ENCODE measurements at places on chromosomes 2 and 18.

DNA sequence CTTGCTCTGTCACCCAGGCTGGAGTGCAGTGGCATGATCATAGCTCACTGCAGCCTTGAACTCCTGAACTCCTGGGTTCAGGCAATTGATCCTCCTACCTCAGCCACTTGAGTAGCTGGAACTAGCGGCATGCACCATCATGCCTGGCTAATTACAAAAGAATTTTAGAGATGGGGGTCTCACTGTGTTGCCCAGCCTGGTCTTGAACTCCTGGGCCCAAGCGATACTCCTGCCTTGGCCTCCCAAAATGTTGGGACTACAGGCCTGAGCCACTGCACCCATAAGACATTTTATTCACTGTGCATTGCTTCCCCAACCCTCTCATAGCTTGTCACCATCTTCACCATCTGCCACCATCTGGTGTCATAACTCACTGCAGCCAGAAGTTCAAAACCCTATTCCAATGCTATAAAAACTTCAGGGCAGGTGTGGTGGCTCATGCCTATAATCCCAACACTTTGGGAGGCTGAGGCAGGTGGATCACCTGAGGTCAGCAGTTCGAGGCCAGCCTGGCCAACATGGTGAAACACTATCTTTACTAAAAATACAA lies 78.7 kb downstream of the NCAPH start:
- DNase-seq: no peak

DNA sequence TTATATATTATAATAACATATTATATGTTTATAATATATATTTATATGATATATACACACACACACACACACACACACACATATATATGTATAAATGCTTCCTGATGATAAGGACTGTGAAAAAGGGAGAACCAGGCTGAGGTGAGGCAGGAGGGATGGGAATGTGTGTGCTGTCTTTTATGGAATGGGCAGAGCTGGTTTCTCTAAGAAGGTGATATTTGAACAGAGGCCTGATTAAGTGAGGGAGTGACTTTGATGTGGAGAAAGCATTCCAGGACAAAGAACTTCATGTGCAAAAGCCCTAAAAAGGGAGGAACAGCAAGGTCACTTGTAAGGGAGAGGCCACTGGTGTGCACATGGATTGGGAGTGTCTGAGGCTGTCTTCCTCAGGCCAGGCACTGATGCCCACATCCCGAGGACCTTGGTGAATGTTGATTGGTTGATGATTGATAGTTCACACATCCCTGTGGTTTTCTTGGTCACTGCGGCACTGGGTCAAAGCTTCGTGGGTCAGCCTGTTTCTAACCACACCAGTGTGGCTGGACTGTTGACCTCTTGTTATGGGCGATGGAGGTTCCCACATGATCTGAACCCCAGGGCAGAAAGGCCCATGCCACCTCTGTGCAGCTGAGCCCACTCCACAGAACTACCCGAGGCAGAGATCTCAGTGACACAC lies 196.9 kb downstream of the MYCN start:
- DNase-seq: no peak

GRCh38 chr2:197453914-197454398 lies 604 bp downstream of the COQ10B start:
- no peak for DNase-seq

- DNase-seq: no peak
Observed at GRCh38 chr2:238434846-238435751, 8.4 kb downstream of the ASB1 start.

DNA sequence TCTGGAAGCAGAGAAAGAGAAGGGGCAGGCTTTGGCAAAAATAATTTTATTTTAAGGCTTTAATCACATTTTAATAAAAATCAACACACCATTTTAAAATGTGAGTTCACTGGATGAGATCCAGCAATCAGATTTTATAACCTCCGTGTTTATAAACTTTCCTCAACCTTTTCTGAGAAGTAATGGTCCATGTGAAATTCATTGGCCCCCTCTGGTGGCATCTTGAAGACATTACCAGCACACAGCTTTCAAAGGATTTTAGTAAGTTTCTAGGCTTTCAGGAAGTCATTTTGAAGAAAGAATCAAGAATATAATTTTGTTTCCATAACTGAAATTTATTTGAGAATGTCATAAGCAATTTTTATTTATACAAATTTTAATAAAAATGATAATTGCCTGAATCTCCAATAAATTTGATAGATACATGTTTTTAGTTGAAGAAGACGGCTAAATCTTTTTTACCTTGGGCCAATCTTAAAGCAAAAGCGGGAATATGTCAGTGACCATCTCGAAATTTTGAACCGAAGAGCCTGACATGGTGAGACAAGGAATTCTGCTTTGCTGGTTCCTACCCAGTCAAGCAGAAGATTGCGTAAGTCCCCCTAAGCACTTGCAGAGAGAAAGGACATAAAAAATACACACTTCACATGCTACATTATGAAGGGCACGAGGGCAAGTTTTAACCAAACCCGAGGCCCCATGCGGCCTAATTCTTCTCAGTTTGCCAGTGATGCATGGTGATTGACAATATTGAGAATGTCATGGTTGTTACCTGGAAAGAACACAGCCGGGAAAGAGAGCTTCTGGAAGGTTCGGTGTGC lies 128.4 kb upstream of the CBLN2 start:
- DNase-seq: peak; percentile 14

DNA sequence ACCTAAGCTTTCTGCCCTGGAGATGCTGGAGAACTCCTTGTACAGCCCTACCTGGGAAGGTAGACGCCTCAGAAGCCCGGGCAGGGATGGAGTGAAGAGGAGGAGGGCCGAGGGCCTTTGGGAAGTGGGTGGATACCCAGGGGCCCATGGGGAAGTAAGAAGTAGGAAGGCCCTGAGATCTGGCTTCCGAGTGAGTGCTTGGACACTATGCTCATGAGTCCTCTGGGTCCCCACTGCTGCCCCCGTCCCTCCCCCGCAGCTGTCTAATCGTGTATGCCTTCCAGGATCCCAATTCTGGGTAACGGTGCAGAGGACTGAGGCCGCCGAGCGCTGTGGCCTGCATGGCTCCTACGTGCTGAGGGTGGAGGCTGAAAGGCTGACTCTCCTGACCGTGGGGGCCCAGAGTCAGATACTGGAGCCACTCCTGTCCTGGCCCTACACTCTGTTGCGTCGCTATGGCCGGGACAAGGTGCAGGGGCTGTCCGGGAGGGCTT lies 1.1 kb downstream of the DOK1 start:
- peak; percentile 30 for DNase-seq

- DNase-seq: peak; percentile 71
Observed at GRCh38 chr2:9770308-9771100, 72.8 kb upstream of the TAF1B start.

DNA sequence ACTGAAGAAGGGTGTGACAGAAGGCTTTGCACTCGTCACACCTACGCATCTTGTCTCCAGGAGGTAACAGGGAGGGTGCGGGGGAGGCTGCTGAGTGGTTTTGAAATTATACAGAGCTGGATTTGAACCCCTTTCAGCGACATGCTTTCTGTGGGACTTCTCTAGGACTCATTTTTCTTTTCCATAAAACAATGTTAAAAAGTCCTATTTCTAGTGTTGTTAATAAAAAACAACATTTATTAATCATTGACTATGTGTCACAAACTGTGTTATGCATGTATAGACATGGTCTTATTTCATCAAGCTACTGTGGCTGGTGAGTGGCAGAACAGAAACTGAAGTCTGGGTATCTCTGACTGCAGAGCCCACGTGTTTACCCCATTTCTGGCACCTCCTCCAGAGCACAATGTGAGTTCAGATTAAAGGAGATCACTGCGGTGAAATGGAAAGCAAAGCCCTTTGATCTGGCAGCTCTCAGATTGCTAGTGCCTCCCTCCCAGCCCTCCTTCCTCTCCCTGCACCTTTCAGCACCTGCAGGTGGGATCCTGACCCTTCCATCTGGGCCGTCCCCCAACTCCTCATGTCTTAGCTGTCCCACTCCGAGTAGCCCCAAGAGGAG lies 315.5 kb upstream of the MYT1L start:
- peak; percentile 49 for DNase-seq

DNA sequence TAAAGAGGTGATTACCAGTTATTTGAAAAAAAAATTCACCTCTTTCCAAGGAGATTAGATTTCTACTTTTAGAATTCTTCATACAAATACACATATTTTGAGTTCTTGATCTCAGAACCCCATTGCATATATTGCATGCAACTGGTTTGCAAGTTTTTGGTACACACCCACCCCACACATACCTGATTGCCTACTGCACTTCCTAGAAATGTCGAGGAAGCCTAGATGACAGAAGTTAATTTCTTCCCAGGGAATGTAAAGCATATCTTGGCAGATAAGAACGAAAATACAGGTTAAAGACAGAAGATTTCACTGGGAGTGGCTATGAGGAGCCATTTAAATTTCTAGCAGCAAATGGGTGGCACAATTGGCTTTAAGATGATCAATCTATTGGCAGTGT lies 67.1 kb upstream of the IL1R1 start:
- no peak for DNase-seq

DNA sequence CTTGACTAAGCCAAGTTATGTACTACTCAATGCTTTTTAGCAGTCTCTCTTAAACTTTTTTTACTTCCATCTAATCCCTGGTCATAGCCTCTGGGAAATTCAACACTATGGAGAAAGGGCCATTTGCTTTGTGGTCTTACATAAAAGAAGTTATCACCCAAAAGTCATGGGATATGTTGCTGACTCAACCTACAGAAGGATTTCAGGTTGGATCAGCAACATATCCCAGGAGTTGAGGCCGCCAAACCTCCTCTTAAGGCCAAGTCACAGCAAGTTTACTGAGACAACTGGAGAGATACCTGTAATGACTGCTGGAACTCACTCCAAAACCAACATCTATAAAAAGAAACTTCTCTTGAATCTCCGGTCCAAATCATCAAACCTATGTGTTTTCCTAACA lies 141.1 kb downstream of the IRS1 start:
- no peak for DNase-seq

Measured in HT1080 (cell line).